ENCODE measurements at places on chromosomes 5 and 9.
A peak's percentile ranks its signal among the peaks of the same experiment; 100 is the strongest.

GRCh38 chr5:37631939-37632338 lies 207.9 kb downstream of the GDNF start:
- DNase-seq, result no peak

DNA sequence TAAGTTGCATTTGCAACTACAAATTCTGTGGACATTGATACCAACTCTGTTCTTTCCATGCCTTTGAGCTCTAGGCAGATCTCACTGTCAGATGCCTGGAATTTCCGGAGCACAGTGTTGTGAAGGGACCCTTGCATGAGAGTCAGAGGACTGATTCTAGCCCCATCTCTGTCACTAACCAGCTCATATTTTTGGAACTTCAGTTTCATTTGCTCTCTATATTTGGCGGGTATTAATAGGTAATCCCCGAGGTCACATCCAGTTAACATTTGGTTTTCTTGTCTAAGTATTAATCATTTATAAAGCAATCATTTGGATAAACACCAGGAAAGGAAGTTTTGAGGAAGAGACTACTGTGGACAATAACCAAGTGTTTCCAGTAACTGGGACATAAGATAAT lies 115.7 kb downstream of the MAN2A1 start:
- DNase-seq, result no peak

DNA sequence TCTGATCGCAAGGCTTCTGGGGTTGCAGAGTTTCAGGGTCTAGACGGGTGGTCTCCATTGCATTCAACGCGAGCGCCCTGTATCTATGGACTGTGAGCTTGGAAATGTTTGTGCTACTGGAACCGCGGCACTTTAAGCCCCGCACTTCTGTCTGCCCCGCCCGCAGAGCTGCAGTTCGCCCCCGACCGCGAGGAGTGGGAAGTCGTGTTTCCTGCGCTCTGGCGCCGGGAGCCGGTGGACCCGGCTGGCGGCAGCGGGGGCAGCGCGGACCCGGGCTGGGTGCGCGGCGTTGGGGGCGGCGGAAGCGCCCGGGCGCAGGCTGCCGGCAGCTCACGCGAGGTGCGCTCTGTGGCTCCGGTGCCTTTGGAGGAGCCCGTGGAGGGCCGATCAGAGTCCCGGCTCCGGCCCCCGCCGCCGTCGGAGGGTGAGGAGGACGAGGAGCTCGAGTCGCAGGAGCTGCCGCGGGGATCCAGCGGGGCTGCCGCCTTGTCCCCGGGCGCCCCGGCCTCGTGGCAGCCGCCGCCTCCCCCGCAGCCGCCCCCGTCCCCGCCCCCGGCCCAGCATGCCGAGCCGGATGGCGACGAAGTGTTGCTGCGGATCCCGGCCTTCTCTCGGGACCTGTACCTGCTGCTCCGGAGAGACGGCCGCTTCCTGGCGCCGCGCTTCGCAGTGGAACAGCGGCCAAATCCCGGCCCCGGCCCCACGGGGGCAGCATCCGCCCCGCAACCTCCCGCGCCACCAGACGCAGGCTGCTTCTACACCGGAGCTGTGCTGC lies 1.0 kb downstream of the ADAMTS19 start:
- DNase-seq, result no peak

DNA sequence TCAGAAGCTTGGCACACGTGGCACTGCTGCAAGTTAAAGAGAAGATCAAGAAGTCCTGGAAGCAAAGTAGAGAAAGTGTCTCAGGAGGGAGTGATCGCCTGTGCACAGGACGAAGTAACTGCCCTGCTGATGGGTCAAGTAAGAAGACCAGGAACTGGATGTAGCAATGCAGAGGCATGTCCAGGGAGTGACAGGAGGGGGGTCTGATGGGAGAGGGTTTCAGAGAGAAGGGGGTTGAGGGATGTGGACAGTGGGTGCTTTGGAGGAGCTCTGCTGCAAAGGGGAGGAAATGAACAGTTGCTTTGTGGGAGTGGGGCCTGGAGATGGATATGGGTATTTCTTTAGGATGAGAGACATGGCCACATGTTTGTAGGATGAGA lies 60.2 kb upstream of the PHYKPL start:
- no peak for DNase-seq

DNA sequence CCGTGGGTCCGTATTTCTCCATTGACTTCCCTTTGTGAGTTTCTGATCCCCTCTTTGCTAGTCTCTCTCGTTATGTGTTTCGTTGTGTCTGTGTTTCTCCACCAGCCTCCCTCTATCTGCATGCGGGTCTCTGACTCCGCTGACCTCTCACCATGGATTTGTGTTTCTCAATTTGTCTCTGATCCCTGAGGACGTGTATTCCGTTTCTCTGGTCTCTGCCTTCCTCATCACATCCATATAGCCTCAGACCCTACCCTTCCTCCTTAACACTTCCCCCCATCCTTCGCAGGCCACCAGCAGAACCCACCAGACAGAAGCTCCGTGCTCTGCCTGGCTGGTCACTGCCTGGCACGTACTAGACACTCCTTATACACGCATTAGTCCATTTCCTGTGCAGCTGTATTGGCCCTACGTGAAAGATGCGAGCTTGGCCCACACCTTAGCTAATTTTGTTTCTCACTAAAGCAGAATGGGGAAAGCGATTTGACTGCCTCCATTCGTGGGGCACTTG lies 631 bp downstream of the B4GALT7 start:
- no peak for DNase-seq

GRCh38 chr5:127947941-127948340 lies 135.6 kb upstream of the SLC12A2 start:
- no peak for DNase-seq

DNA sequence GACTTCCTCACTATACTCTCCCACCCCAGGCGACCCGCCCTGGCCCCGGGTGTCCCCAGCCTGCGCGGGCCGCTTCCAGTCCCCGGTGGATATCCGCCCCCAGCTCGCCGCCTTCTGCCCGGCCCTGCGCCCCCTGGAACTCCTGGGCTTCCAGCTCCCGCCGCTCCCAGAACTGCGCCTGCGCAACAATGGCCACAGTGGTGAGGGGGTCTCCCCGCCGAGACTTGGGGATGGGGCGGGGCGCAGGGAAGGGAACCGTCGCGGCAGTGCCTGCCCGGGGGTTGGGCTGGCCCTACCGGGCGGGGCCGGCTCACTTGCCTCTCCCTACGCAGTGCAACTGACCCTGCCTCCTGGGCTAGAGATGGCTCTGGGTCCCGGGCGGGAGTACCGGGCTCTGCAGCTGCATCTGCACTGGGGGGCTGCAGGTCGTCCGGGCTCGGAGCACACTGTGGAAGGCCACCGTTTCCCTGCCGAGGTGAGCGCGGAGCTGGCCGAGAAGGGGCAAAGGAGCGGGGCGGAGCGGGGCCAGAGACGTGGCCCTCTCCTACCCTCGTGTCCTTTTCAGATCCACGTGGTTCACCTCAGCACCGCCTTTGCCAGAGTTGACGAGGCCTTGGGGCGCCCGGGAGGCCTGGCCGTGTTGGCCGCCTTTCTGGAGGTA lies 2.1 kb downstream of the CA9 start:
- DNase-seq, result no peak

DNA sequence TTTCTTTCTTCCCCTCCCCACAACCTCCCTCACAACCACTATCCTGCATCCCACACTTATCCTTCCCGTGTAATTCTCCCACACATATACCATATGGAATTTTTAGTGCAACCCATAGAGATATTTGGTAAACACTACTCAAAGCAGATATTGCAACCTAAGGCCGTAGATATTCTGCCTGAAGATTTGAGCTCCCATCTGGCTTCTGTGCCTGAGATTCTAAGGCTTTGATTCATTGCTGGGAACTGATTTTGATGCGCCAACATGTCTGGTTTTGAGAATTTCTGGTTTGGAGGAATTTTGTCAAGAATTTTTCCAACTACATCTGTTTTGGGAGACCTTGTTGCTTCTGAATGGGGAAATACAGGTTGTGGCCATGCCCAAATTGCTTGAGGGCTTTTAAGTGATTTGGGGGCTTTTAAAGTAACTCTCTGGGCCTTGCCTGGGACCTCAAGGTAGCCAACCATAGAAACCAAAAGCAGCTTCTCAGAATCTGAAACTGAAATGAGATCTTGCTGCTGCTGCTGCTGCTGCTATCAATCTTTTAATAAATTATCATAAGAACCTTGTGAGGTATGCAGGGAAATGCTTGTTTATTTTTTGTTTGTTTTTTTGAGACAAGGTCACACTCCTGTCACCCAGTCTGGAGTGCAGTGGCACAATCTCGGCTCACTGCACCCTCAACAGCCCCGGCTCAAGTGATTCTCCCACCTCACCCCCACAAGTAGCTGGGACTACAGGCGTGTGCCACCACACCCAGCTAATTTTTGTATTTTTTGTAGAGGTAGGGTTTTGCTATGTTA lies 36.2 kb downstream of the PLAC8L1 start:
- no peak for DNase-seq

DNA sequence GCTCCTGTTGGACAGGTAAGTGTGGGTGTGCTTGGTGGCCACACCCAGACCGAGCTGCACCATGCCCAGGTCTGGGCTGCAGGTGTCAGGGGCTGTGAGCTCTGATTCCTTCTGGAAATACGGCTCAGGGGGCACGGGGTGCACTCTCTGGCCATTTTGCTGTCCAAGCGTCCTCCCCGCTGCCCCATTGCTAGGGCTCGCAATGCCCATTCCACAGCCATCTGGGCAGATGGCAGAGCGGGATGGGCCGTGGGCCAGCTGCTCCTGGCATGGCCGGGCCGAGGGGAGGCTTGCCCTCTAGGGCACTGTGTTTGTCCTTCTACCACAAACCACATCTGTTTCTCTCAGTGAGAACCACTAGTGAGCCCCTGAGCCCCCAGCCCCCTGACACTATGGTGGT lies 67.9 kb upstream of the RXRA start:
- no peak for DNase-seq

DNA sequence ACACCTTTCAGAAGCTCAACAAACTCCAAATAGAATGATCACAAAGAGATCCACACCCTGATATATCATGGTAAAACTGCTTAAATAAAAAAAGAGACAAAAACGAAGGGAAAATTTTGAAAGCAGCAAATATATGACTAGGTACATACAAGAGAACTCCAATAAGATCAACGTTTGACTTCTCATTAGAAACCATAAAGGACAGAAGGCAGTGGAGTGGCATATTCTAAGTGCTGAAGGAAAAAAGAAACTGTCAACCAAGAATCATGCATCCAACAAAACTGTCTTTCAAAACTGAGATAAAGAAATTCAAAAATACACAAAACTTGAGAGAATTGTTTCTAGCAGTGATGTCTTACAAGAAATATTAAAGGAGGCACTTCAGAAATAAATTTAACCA lies 11.2 kb downstream of the SLC22A4 start:
- no peak for DNase-seq

- no peak for DNase-seq
Observed at GRCh38 chr5:176748073-176748966, 62.0 kb upstream of the UNC5A start.

GRCh38 chr5:128572051-128572929 lies 34.2 kb upstream of the FBN2 start:
- DNase-seq, result no peak

GRCh38 chr9:126166291-126166690 lies 160.3 kb upstream of the MVB12B start:
- DNase-seq, result no peak

GRCh38 chr5:59548807-59549357 lies 344.6 kb downstream of the PDE4D start:
- DNase-seq, result no peak

- DNase-seq, result no peak
Observed at GRCh38 chr5:127846884-127847283, 143.7 kb downstream of the CCDC192 start.

DNA sequence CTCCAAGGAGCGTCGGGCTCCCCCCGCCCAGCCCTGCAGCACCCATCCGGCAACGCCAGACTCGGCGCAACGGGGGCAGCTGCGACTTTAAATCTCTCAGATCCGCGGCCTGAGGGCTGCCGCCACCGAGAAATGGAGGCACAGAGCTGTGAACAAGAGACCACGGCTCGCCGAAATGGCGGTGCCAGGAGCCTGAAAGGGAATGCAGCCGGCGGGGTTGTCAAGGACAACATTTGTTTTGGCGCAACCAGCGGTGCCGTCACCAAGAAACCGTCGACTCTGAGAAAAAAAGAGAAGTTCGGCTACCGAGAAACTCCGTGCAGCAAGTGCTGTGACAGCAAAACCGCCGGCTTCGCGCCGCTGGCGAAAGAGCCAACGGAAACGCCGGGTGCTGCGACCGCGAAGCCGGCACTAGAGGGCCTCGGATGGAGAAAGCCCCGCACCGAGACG lies 2.1 kb upstream of the ANXA2R start:
- peak; percentile 81 for DNase-seq

- DNase-seq, result no peak
Observed at GRCh38 chr9:135703726-135704125, 1.7 kb downstream of the KCNT1 start.

GRCh38 chr5:52693836-52694235 lies 93.9 kb upstream of the ITGA1 start:
- no peak for DNase-seq

- DNase-seq, result no peak
Observed at GRCh38 chr9:134521817-134522501, 119.6 kb upstream of the COL5A1 start.

DNA sequence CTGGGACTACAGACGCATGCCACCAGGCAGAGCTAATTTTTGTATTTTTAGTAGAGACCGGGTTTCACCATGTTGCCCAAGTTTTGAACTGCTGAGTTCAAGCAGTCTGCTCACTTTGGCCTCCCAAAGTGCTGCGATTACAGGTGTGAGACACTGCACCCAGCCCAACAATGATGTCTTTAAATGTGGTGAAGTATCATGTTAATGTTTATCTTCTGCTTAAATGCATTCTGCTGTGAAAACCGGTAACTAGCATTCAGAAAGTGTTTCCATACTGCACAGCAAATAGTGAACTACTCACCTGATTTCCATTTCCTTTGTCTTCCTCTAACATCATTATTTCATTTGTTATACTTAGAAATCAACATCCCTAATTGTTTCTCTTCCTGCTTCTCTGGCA lies 264.0 kb upstream of the ITGA1 start:
- DNase-seq, result no peak

- no peak for DNase-seq
Observed at GRCh38 chr9:81373294-81373693, 316.1 kb downstream of the TLE1 start.

- no peak for DNase-seq
Observed at GRCh38 chr5:175060257-175060656, 335.9 kb downstream of the MSX2 start.

GRCh38 chr5:173866243-173866857 lies 21.8 kb upstream of the CPEB4 start:
- no peak for DNase-seq

GRCh38 chr5:33309536-33310345 lies 131.0 kb upstream of the TARS1 start:
- DNase-seq, result no peak

- no peak for DNase-seq
Observed at GRCh38 chr9:88681434-88681833, 146.5 kb downstream of the NXNL2 start.

GRCh38 chr5:38645508-38645907 lies 89.1 kb upstream of the LIFR start:
- no peak for DNase-seq

GRCh38 chr5:176497852-176498251 lies 39.4 kb downstream of the RNF44 start:
- no peak for DNase-seq

DNA sequence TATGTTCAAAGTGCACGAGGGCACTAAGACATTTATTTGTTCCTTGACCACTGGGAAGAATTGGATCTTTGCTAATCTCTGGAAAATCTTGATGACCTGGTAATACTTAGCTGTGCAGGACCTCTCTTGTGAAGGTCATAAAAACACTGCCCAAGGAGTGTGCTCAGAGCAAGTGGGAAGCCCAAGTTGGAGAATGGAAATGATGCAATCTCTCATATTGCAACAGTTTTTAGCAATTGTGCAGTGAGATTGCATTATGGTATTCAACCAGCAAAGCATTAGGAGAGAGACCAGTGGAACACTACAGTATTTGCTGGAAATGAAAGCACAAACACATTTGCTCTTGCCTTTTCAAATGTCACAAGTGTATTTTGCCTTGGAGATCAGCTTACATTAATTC lies 34.5 kb downstream of the TXNDC8 start:
- DNase-seq, result no peak
